Lung (tissue), 17 donors: ENCODE measurements at places on chromosomes 12 and 14.
A peak's percentile ranks its signal among the peaks of the same experiment; 100 is the strongest.

GRCh38 chr14:104442631-104443390 is 136.8 kb upstream of the C14orf180 start:
- no peak for DNase-seq

DNA sequence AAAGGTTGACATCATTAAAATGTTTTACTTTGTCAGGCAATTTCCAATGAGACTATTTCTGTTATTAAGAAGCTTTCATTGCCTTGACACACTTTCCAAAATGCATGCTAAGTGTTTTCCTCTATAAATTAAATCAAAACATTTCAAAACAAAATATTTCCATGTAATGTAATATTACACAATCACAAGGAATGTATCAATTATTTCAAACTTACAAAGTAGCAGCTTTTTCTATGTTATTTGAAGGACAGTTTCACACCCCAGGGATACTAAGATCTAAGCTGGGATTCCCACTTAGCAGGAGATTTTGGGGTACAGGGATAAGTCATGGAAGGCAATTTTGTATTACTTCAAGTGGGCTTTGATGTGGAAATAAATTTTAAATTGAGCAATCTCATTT is 144.9 kb downstream of the FOXG1 start:
- no peak for DNase-seq

DNA sequence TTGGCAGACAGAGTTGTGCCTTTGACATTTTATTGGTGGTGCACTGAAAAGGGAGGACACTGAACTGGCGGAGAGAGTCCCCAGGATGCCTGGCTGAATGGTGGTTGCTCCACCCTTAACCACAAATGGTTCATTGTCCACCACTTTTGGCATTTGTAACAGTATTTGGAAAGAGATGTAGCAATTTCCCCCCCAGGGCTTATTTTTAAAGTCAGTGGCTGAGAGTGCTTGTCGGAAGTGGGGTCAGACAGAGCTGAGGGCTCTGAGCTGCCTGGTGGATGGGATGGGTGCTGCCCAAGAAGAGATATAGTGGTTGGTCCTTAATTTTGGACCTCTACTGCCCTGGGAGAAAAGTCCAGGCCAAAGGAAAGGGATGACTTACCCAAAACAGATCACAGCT is 31.5 kb upstream of the FGF6 start:
- no peak for DNase-seq

DNA sequence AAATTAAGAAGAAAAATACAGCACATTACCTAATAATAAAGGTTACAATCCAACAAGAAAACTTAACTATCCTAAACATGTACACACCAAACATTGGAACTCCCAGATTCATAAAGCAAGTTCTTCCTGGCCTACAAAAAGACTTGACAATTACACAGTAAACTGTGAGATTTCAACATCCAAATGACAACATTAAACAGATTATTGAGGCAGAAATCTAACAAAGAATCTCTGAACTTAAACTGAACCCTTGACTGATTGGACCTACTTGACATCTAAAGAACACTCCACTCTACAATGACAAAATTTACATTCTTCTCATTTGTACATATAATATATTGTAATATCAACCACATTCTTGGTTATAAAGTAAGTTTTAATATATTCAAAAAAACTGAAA is 1341.3 kb downstream of the LRFN5 start:
- DNase-seq: peak; percentile 2

- DNase-seq: no peak
Measured at GRCh38 chr14:36130186-36130585, 46.3 kb downstream of the PTCSC3 start.

- no peak for DNase-seq
Measured at GRCh38 chr12:53419756-53420155, 3.9 kb upstream of the AMHR2 start.

DNA sequence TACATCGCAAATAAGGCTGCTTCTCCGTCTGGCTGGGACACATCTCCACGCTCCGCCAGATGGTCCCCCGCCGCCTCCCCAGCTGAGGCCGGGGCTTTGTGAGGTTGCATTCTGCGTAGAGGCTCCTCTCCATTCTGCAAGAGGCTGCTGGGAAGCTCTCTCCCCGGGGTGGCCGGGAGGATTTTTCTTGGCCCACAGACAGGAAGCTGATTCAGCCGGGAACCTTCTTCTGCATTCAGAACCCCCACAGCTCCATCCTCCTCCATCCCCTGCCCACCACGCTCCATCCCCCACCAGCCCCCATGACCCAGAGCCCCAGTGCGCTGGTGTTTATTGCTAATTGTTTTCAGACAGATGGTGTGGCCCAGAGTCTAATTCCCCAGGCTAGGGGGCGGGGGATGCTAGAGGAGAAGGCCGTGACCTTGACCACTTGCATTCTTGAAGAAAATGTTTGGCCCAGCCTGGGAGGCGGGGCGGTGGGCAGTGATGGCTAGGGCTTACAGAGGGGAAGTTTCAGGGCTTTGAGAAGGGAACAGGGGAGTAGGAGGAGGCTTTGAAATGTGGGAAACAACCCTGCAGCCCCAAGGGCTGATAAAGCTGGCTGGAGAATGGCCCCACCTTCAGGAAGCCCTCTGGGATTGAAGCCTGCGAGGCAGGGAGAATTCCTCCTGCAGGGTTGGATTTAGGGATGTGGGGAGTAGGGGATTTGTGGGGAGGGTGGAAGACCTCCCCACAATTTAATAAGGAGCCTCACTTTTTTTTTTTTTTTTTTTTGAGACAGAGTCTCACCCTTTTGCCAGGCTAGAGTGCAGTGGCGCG is 88.5 kb upstream of the NCOR2 start:
- peak; percentile 86 for DNase-seq
